DMS79 treated with DMSO at 0.1 percent for 48 hours (cell line): ENCODE measurements at places on chromosomes 3 and 15.

- DNase-seq: no peak
Observed at GRCh38 chr3:13479332-13479581, 849 bp upstream of the HDAC11 start.

DNA sequence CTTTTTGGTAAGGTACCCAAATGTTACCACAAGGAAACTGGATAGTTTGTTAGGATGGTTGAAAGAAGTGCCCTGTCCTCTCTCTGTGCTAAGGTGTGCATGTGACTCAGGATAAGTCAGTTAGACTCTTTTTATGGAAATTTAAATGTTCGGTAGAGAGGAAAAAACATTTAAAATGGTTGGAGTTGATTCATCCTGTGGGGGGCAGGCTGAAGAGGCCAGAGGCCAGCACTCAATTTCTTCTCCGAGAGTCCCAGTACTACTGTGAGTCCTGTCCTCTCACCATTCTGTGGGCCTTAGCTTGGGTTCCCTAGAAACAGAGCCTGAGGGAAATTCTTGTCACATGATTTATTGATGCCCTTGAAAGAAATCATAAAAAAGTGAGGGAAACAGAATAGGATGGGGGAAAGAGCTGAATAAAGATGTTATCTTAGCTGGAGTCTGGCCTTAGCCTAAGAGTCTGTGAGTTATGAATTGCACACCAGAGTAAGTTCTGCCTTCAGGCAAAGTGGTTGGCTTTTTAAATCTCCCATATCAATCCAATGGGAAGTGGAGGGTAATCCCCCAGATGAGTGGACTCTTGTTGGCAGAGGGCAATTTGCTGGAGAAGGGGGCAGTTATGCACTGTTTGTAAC lies 106.5 kb upstream of the GALNT15 start:
- peak; percentile 84 for DNase-seq

DNA sequence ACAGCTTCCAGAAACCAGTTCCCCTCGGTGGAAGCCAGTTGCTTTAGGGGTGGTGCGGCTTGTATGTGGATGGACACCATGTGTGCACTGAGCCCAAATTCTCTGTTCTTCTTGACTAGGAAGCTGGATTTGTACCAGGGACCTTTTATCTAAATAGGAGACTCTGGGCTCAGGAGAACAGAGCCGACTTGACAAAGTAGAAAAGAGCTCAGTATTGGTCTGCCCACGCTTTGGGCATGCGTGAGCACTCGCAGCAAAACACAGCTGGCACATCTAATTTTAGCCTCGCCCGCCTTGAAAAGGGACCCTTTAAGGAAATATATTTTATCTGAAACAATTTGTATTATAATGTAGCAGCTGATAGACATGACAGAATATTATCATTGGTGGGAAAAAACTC lies 1.1 kb upstream of the RBMS3 start:
- no peak for DNase-seq

DNA sequence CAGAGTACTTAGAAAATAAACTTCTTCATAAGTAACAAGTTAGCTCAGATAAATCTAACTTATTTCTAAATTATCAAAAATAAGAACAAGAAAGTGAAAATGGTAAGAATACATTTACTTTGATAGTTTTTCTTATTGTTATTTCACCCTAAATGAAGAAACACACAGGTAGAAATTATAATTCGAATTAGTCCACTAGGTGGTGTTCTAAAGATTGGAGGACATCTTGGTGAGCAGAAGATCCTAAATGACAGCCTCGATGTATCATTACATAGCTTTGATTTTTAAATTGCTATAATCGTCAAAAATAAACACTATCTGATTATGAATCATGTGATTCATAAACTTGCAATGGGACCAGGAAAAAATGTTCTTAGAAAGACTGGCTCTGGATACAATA lies 280.8 kb upstream of the UBE2E2 start:
- DNase-seq: no peak

GRCh38 chr15:83845230-83845629 lies 191.3 kb downstream of the ADAMTSL3 start:
- DNase-seq: no peak

DNA sequence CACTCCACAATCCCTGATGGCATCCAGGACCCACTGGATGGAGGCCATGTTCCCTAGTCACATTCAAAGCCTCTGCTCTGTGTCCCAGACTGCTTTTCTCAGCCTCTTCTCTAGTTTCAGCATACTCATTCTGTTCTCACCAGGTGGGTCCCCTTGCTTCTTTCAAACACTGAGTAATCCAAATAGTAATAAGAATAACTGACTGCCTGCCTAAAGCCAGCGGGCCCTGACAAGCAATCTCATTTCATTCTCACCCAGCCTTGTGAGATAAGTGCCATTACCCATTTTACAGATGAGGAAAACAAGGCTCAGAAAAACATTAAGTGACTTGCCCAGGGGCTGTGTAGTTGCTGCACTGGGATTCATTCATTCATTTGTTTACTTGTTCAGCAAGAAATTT lies 25.4 kb downstream of the MAPKAPK3 start:
- no peak for DNase-seq

GRCh38 chr3:120903221-120903620 lies 4.8 kb upstream of the STXBP5L start:
- DNase-seq: no peak

DNA sequence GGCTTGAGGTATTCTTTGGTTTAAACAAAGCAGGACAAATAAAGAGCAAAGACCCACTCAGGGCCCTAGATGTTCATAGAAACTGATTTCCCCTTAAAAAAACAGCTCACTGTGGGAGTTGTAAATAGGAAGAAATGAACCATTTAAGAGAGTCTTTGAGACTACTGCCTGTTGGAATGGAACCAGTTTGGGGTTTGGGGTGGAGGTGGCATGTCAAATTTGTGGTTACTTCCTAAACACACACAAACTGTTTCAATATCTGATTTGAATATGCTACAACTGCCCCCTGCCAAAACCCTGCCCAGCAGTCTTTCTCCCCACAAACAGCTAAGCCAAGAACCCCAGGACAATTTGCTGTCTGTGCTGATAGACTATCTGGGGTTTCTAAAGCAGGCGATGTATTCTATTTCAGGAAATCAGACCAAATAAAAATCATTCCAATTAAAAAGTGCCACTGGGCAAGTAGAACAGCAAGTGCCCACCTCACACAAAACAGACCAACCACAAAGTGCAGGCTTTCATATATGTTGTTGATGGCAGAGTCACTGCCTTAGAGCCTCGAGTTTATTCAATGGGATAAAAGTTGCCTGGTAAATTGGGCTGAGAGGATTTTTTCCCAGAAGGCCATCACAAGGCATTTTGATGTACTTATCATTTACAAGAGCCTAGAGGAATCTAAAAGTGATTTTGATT lies 293.9 kb upstream of the PROK2 start:
- no peak for DNase-seq

- DNase-seq: no peak
Observed at GRCh38 chr15:58677426-58677825, 72.1 kb downstream of the ADAM10 start.

DNA sequence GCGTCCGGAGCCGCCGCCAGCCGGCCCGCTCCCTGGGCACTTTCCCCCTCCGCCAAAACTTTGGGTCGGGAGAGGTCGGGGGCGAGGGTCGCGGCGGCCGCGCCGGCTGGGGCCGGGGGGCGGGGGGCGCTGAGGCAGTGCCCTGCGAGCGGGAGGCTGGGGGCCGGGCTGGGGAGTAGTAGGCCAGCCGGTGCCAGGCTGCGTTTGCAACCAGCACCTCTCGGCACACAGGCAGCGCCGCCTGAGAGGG lies 452 bp downstream of the BBX start:
- DNase-seq: no peak

- no peak for DNase-seq
Observed at GRCh38 chr3:152538518-152538917, 269.8 kb downstream of the MBNL1 start.

GRCh38 chr3:122890077-122890719 lies 95.3 kb downstream of the SLC49A4 start:
- DNase-seq: peak; percentile 50

DNA sequence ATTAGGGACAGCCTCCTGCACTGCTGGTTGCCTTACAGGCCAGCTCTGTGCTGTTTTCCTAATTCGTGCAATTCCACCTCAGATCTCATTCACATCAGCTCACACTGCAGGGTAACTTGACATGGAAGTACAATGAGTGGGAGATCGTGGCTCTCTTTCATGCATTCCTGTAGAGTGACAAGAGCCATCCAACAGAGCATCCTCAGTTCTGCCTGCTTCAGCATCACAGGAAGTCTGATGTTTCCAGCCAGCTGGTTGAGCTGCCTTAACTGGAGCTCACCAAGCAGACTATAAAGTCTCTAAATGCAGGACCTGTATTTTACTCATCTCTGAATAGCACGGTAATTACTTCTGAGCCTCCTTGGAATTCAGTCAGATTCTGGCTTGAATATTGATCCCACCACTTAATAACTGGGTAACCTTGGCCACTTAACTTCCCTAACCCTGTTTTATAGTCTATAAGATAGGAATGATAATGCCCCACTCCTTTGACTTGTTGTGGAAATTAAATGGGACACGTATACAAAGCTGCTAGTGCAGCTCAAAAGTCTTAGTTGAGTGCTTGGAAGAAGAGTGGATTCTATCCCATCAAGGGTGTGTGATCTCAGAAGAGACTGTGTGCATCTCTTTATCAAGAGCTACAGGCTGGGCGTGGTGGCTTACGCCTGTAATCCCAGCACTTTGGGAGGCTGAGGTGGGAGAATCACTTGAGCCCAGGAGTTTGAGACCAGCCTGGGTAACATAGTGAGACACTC lies 1.4 kb upstream of the DIS3L start:
- DNase-seq: no peak

- DNase-seq: no peak
Observed at GRCh38 chr3:45171283-45171682, 25.1 kb upstream of the CDCP1 start.

GRCh38 chr3:178736300-178736699 lies 200.1 kb downstream of the KCNMB2 start:
- DNase-seq: no peak

DNA sequence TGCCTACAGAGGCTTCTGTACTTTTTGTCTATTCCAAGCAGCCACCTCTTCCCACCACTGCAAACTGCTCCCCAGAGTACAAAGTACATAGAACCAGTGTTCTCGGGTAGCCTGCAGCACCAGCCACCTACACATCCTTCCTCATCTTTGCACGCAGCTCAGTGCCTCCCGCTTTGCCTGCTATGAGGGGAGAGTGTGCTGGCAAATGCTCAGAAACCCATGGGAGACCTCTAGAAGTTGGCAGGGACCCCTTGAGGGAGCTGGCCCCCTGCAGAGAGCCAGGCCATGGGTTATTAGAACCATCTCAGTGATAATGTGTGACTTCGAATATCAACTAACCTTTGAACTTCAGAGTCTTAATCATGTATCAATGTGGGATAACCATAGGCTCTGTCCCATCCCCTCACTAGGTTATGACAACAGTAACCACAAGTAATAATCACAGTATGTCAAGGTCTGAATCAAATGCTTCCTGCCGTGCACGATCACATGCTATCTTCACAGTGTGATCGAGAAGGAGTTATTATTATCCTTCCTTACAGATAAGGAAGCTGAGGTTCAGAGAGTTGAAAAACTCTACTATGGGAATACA lies 22.8 kb upstream of the SMAD3 start:
- no peak for DNase-seq

- DNase-seq: no peak
Observed at GRCh38 chr3:172138792-172139507, 99.6 kb downstream of the FNDC3B start.

- DNase-seq: no peak
Observed at GRCh38 chr3:45232521-45232920, 6.4 kb upstream of the TMEM158 start.

- no peak for DNase-seq
Observed at GRCh38 chr3:189303584-189303983, 131.8 kb downstream of the TPRG1 start.

DNA sequence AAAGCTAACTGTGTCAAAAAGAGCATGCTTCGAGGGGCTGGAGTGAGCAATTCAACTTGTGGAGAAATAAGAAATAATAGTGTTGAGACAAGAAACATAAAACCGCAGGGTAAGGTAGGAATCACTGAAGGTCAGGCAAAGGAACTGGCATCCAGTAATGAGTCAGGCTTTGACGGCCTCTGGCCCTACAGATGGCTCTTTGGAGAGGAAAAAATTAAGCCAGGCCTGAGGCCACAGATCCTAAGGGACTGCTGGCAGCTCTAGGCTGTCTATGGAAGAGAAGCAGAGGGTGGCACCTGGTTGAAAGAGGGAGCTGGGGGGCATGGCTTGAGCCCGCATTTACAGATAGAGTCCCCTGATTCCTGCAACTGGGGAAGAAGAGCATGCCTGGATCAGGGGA lies 28.6 kb upstream of the ZSCAN2 start:
- no peak for DNase-seq

- DNase-seq: no peak
Observed at GRCh38 chr3:32882603-32883025, 64.8 kb downstream of the TRIM71 start.

DNA sequence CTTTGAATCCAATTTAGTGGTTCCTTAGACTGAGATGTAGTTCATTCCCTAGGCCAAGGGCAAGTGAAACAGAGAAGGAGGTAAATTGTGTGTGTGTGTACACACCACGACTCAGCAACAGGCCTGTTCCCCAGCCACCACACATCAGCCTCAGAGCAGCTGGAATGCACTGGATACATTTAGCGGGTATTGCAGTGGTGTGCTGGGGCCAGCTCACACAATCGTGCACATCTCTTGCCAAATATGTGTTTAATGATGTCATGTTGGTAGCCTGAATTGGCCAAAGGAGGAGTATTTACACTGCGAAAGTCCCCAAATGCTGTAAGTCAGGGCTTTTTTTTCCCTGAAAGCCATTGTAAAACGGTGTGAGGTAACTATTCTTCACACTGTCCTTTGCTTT lies 82.3 kb downstream of the RBPMS2 start:
- no peak for DNase-seq

GRCh38 chr3:172635588-172635987 lies 75.3 kb downstream of the NCEH1 start:
- DNase-seq: no peak

DNA sequence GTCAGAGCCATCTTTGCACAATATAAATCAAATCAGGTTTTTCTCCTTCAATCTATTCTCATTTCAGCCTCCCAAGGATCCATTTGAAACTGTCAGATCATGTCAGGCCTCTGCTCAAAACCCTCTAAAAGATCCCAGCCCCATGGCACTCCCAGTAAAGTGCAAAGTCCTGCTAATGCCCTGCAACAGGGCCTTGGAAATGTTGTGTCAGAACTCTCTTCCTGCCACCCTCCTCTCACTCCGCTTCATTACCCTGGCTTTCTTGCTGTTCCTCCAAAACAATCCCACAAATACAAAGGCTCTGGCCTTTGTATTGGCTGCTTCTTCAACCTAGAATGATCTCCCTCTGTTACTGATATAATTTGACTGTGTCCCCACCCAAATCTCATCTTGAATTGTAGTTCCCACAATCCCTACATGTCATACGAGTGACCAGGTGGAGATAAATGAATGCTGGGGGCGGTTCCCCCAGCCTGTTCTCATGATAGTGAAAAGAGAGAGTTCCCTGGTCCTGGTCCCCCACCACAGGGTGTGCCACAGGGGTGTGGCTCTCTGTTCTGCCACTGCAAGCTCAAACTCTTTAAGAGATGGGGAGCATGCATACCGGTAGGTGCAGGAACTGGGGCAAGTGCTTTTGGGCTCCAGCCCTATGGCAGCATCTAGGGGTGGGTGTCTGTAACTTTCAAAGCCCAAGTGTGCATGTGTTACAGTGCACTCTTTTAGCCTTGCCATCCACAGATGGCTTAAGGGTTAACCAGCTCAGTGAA lies 22.9 kb upstream of the TRA2B start:
- no peak for DNase-seq

GRCh38 chr3:115062412-115062956 lies 84.6 kb downstream of the ZBTB20 start:
- DNase-seq: no peak

- DNase-seq: no peak
Observed at GRCh38 chr3:177694316-177694715, 497.0 kb upstream of the TBL1XR1 start.
